ENCODE measurements at places on chromosomes 6 and 20.

DNA sequence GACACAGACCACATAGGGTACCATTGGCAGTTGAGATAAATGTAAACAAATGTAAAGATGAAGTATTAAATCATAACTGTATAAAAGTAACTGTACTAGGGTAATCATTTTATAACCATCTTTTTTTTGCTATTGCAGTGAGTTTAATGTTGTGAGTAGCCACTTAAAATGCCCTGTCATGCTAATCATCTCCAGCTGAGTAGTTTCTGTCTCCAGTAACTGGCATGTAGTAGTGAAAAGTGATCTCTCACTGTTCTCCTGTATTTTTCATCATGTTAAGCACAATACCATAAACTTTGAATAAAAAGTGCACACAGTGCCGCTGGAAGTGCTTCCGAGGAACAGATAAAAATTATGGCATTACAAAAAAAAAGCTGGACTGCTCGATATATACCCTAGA is 45.0 kb upstream of the OPRM1 start:
- no peak for DNase-seq

DNA sequence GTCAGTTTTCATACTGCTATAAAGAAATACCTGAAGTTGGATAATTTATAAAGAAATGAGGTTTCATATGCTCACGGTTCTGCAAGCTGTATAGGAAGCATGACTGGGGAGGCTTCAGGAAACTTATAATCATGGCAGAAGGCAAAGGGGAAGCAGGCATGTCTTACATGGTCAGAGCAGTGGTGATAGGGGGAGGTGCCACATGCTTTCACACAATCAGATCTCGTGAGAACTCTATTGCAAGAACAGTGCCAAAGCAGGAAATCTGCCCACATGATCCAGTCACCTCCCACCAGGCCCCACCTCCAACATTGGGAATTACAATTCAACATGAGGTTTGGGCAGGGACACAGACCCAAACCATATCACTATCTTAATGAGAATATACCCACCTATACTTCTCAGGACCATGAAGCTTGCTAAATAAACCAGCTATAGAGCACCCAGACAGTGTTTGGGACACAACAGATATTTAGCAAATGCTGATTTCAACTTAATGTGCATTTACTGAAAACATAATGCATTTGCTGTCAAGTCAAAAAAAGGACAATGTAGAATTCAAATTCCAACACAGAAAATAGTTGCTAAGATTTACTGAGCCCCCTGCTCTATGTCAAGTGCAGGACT is 63.8 kb downstream of the TNFRSF21 start:
- DNase-seq, result no peak

DNA sequence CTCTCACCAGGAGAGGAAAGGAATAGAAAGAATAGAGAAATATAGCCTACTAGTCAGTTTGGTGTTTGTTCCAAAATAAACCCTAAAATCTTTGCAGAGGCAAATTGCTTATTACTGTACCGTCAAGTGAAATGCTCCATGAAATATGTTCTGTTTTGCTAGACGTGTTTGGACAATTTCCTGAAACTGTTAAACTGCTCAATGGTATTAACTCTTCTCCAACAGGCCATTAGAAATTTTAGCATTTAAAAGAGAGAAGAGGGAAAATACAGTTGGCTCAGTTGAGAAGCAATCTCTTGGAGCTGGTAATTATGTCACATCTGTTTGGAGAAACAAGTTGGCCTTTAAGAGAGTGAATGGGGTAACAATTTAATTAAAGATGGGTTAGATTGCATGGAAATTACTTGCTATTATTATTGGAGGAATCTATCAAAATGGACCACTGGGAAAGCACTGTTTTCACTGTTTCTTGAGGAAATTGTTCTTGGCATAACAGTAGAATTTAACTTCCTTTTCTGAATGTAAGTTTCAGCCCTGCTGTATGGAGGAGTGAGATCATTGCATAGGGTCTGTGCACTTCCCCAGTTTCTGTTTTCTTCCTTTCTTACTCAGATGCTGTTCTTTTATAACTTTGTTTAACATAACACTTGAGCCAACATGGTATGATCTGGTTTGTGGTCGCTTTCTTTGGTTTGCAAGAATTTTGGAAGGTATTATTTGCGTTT is 373.6 kb downstream of the PLCB1 start:
- DNase-seq, result no peak

DNA sequence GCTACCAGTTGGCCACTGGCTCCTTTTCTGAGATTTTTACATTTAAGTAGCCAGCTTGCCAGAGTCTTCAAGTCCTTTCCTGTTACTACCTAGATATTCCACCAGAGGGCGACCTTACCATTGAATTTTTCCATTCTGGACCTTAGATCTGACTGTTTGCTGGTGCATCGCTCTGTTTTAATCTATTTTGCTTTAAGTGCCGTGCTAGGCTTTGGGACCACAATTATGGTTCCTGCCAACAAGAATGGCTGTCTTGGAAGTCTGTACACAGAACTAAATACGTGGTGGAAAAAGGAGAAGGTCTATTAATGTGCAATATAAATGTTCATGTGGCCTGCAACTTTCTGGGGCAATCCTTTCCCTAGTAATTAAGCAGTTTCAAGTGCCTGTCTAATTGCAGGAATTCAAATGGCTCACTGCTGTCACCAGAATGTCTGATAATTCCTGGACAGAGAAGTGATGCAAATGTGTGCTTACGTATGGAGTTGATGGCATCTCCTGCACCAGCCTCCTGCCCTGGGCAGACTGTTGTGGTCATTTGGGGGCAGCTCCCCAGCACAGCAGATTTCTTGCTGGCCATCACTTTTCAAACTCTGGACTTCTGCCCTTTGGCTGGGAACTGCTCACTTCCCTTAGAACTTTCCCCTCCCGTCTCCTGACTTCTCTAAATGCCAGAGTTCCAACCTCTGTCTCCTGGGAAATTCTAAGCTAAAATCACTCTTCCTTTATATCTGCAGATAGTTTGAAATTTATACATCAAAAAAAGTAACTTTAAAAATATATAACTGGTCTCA is 5.6 kb upstream of the HLA-DOA start:
- peak; percentile 63 for DNase-seq

- DNase-seq, result no peak
These were observed 16.1 kb upstream of the PBOV1 start for GRCh38 chr6:138234363-138234762.

- no peak for DNase-seq
These were observed 39.2 kb downstream of the GABRR2 start for GRCh38 chr6:89275900-89276299.

GRCh38 chr6:139030228-139030963 is 1.9 kb downstream of the ABRACL start:
- DNase-seq, result no peak

DNA sequence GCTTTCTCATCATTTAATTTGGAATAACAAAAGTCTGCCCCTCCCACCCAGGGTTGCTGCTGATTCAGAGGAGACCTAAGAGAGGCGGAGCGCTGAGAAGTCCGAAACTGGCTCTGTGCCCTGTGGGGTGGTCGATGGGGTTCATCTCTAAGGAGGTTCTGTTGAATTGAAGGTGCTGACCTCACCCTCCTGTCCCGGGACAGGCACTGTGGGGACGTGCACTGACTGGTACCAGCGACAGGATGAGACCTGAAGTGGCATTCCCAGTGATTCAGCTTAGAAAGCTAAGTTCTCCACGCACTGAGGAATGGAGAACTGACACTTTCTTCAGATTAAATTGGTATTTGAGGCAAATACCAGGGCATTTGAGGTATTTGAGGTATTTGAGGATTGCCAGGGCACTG is 1.3 kb downstream of the GUCA1B start:
- no peak for DNase-seq

DNA sequence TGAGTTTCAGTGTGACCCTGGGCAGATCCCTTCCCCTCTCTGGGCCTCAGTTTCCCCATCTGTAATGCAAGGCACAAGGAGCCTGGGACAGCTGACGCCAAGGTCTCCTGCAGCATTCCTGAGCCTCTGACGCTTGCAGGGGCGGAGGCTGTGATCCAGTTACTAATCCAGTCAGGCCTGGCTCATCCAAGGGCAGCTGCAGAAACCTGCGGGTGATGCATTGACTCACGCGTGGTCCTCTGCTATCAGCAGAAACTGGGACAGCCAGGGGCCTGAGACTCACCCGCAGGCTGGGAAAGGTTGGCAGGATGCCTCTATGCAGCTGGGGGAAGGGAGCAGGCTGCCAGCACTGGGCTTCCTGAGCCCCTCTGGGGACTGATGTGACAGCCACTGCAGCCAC is 65.0 kb upstream of the SIRPA start:
- no peak for DNase-seq

DNA sequence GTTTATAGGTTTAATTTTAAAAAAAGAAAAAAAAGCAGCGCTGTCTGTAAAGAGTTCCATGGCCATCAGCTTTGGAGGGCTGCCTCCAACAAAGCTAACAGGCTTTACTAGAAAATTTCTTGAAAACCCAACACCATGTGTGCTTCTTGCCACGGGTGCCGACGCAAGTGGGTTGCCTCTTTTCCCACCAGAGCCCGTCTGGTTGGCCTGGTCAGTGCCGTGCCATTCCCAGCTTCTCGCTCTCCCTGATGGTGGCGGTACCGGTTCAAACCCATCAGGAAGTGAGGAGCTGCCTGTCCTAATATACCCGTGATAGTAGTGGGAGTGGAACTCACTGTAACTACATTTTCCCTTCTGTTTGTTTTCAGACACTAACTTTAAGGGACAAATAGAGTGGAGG is 73.7 kb downstream of the CDH4 start:
- no peak for DNase-seq

DNA sequence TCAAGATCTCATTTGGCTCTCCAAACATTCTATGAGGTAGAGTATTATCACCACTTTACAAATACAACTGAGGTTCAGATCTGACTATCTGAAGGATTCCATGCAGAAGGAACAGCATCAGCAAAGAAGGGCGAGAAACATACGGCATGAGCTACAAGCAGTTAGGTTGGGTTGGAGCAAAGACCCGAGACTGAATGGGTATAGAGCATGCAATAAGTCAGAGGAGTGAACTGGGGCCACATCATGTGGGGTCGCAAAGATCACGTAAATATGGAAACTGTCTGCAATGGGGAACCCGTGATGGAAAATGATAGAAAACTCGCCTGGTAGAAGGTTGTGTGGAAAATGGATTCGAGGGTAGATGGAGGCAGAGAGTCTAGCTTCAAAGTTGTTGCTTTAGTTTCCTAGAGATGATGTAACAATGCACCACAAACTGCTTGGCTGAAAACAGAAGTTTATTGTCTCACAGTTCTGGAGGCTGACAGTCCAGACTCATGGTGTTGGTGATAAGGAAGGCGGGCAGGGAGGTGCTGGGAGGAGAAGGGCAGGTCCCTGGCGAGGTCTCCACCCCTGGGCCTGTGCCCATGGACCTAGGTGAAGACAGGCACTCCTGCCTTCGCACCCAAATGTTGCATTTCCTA is 44.3 kb upstream of the BCLAF1 start:
- DNase-seq, result no peak

GRCh38 chr20:48019940-48020339 is 234.7 kb upstream of the SULF2 start:
- DNase-seq, result no peak

DNA sequence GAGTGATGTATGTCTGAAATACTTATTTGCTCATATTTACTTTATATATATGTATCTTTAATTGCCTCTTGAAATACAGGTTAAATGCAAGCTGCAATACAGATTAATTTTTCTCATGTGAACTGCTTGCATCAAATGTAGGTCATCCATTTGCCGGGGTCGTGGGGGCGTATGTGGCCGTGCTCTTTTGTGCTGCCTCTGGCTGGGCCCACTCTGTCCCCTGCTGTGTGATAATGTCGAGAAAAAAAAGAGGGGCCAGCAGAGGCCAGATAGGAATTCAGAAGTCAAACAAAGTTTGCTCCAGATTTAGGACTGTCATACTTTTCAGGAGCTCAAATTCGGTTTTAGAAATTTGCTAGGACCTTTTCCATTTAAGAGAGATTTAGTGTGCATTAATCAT is 459.6 kb upstream of the SOX4 start:
- no peak for DNase-seq

DNA sequence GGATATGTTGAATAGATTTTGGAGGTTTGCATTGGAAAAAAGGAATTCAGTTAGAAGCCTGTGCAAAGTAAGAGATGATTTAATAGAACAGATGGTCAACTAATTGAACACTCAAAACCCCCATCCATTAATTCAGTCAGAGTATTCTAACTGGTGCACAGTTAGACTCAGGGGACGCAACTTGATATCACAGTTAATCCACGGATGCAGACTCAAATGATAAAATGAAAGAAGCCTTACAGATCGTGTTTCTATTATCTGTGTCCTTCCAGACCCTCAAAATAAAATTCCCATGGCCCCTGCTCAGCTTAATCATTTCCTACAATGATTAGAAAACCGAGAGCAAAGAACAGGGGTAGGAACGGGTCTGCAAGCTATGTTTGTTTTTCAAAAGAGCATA is 45.4 kb upstream of the DTNBP1 start:
- peak; percentile 27 for DNase-seq

DNA sequence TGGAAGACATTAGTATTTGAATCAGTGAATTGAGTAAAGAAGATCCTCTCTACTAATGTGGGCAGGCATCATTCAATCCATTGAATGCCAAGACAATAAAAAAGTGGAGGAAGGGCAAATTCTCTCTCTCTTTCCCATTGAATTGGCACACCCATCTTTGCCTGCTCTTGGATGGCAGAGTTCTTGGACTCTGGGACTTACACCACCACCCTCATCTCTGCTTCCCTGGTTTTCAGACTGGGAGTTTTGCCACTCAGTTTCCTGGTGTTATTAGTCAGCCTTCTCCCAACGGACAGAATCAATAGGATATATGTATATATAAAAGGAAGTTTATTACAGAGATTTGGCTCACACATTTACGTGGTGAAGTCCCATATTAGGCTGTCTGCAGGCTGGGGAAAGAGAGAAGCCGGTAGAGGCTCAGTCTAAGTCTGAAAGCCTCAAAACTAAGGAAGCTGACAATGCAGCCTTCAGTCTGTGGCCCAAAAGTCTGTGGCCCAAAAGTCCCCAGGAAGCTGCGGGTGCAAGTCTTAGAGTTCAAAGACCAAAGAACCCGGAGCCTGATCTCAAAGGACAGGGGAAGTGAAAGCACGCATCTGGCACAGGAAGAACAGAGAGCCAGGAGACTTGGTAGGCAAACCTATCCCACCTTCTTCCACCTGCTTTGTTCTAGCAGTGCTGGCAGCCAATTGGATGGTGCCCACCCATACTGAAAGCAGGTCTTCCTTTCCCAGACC is 64.4 kb downstream of the SMPDL3A start:
- no peak for DNase-seq

- peak; percentile 30 for DNase-seq
These were observed 8.6 kb upstream of the SLC32A1 start for GRCh38 chr20:38715646-38716045.

DNA sequence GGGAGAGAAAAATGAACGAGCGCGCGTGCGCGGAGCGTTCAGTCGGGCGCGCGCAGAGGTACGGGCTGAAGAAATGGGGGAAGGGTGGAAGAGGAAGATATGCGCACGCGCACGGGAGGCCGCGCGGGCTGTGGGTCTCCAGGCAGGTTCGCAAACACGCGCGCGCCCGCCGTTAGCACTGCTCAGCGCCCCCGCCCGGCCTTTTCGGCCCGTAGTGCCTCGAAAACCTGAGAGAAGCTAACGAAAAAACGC is 393 bp downstream of the BCLAF1 start:
- DNase-seq, result peak; percentile 93

Data from NCI-H1436 (cell line).